ENCODE measurements at places on chromosomes 4 and X.

DNA sequence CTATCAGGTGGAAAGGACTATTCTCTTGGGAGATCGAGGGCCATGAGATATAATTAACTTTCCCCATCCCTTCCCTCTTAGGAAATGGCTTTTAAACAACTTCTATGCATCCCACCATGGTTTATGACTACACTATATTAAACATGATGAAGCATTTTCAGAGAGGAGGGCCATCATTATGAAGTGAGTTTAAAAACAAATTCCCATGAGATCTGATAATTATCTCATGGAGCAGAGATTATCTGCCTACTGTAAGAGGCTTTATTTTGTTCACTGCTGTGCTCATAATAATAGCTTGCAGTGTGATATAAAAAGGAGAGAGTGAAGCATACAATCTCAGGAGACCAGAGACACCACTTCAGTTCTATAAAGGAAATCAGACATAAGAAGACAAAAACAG is 330.5 kb upstream of the ZFP42 start:
- DNase-seq: no peak

GRCh38 chrX:84156821-84157220 is 31.2 kb downstream of the RPS6KA6 start:
- no peak for DNase-seq

DNA sequence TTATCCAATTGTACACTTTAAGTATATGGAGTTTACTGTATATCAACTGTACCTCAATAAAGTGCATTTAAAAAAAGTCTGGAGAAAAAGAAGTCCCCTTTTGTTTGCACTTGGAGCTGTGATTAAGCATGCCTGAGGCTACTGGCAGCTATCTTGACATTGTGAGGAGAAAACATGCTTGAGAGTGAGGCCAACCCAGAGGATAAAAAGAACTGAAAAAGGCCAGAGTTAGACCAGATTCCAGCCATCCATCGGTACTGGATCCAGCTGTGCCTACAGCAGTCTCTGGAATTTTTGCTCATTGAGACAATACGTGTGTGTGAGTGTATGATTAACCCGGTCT is 57.4 kb downstream of the LGI2 start:
- no peak for DNase-seq

DNA sequence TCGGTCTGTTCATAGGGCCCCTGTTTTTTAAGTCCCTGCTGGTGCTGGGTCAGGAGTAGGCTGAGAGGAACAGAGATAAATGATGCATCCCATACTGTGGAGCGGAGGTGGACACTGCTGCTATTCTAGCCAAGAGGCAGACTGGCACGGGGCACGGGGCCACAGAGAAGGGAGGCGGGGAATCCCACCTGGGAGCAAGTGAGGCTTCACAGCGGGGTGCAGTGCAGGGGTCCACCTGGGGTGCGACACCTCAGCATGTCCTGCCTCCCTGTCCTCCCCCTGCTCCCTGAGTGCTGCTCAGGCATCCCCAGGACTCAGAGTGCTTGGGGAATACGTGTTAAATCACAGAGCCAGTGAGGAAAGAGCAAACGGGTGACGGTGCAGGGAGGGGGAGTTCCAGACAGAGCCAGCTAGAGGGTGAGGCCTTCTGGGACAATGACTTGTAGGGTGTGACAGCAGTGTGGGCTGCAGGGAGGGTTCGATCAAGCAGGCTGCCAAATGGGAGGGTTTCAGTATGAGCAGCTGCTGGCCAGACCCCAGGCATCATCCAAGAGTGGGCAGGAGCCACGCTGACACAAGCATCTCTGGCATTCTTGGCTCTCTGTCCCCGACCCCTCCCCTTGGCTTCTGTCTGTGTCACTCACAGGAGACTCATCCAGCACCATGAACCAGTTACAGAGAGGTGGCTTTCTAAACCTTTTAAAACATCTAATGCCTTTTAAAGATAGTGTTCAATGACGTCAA is 13.7 kb upstream of the HTRA3 start:
- DNase-seq: no peak

- no peak for DNase-seq
Observed at GRCh38 chrX:26788402-26788998, 572.5 kb downstream of the MAGEB5 start.

- DNase-seq: no peak
Observed at GRCh38 chrX:134562002-134562401, 96.3 kb downstream of the PLAC1 start.

DNA sequence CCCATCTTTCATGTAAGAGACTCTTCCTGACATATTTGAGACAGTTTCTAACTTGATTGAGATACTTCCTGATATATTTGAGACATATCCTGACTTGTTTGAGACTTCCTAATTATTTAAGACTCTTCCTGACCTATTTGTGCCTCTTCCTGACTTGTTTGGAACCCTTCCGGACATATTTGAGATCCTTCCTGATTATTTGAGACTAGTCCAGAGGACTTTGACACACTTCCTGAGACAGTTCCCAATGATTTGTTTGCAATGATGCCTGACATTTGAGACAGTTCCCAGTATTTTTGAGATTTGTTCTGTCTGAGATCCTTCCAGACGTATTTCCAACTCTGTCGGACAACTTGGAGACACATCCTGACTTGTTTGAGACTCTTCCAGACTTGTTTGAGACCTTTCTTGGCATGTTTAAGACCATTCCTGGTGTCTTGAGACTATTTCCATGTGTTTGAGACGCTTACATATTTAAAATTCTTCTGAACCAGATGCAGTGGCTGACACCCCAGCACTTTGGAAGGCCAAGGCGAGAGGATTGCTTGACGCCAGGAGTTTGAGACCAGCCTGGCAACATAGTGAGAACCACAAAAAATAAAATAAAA is 118.9 kb upstream of the USP9X start:
- no peak for DNase-seq

DNA sequence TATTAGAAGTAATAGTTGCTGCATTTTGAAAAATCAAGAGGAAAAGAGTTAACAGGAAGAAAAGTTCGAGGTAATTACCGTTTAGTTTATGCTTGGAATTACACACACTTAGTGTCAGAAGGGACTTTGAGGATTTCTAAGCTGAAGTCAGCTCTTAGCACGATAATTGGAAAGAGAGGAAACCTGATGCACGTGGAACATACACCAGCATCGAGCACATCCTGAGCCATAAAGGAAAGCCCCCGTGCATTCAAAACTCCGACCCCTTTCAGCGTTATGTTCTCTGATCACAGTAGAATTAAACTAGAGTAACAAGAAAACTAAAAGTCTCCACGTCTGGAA is 400 bp upstream of the PAQR3 start:
- no peak for DNase-seq

GRCh38 chr4:66647476-66647875 is 897.8 kb downstream of the CENPC start:
- DNase-seq: no peak

GRCh38 chr4:87962398-87963146 is 12.9 kb upstream of the SPP1 start:
- DNase-seq: no peak

- DNase-seq: no peak
Observed at GRCh38 chrX:118594697-118595420, 99.2 kb downstream of the DOCK11 start.

DNA sequence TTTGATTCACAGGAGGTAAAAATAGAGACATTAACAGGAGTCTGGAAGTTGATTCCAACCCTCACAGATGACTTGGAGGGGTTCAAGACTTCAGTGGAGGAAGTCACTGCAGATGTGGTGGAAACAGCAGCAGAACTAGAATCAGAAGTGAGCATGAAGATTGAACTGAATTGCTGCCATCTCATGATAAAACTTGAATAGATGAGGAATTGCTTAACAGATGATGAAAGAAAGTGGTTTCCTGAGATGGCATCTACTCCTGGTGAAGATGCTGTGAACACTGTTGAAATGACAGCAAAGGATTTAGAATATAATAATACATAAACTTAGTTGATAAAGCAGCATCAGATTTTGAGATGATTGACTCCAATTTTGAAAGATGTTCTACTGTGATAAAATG is 76.5 kb downstream of the RELL1 start:
- no peak for DNase-seq

DNA sequence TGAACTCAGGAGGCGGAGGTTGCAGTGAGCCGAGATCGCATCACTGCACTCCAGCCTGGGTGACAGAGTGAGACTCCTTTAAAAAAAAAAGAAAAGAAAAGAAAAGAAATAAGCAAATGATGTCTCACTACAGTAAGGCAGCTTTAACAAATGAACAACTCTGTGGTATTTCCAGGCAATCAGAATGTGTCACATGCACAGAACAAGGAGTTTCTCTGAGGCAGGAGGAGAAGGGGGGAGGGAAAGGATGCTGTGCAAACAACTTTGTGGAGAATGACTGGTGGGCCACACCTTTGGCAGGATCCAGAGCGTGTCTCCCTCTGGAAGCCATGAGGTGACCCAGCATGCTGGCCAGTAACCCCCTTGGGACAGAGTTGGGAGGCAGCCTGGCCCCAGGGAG is 57.6 kb downstream of the RAI2 start:
- no peak for DNase-seq
